Effector memory CD4-positive, alpha-beta T cell (primary cell): ENCODE measurements at places on chromosomes 12 and 14.

DNA sequence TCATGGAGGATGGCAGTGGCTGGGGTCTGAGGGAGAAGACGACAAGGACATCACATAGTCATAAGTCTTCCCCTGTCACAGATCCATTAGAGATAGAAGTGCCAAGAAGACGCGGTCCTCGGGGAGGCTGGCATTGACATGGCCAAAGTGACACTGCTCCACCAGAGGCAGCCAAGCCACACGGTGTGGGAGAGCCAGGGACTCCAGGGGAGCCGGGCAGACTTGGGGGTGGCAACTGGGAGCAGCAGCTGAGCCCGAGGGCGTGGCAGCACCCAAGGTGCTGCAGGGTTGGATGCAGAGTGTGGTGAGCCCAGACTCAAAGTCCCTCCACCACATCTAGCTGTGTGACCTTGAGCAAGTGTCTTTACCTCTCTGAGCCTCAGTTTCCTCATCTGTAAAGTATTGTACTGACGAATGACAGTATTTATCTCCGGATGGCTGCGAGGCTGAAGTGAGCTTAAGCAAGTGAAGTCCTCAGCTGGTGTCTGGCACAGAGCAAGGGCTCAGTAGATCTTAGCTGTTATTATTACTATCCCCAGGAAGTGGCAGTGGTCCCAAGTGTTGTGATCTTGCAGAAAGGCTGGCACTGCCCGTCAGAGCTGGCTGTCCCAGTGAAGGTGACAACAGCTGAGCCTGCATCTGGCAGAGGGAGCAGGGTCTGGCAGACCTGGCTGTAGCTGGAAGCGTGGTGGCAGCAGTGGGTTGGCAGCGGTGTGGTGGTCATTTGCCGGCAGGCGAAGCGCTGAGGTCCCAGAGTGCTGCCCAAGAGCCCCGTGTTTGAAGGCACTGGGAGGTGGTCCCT is 54.9 kb downstream of the ZNF664 start:
- no peak for DNase-seq

DNA sequence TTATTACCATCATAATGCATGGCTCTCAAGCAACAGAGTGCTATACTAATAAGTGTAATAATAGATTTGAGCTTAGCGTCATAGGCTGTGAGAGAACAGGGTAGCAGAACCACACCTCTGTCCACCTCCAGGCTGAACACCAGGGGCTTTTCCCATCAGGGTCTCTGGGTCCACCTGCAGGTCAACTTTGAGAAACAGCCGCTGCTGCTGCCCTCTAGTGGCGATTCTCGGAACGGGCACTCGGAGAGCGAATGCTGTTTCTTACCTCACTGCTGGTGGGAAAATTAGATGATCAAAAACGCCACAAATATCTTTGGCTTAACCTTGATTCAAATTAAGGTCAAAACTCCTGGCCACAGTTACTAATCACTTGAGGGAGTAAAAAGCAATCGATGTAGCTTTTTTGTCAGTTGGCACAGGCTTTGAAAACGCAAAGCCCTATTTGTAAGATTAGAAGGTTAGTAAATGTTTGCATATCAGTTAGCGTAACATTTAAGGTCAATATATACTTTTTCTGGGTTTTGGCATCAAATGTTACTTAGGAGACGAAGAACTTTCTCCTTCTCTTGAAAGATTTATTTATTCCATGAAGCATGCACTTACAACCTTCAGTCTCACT is 127.9 kb upstream of the TMEM132D start:
- no peak for DNase-seq

DNA sequence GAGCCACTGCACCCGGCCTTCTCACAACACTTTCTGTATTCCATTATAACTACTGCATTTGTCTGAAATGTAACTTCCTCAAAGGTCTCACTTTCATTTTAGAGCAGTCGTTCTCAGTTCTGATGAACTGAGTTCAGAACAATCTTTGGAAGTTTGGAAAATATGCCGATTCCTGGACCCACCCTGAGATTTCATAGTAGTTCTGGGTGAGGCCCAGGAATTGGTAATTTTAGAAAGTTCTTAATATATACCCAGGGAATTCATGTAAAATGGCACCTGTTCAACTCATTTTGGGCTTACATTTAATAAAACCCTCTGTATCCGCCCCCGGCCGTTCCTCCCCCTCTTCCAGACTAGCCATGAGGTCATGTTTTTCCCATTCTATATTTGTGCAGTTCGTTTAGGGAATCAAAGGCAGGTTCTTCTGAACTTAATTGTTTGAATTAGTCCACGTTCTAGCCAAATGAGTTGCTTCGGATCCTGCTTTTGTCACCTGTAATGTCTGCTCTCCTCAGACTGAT is 5.9 kb downstream of the GSG1 start:
- no peak for DNase-seq

DNA sequence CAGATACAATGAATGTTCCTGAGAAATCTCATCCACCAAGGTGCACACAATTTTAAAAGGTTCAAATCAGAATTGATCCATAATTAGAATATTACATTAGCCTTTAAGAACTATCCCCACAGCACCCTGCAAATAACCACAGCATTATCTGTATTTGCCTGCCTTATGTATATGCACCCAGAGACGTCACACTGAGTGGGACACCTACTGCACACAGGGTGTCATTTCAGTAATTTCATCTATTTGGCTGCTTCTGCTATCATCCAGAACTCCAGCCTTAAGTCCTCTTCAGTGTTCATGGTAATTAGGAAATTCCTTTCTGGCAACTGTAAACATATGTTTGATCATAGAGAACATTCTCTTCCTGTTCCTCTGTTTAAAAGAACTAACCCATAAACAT is 298.4 kb downstream of the SYT1 start:
- DNase-seq, result no peak

DNA sequence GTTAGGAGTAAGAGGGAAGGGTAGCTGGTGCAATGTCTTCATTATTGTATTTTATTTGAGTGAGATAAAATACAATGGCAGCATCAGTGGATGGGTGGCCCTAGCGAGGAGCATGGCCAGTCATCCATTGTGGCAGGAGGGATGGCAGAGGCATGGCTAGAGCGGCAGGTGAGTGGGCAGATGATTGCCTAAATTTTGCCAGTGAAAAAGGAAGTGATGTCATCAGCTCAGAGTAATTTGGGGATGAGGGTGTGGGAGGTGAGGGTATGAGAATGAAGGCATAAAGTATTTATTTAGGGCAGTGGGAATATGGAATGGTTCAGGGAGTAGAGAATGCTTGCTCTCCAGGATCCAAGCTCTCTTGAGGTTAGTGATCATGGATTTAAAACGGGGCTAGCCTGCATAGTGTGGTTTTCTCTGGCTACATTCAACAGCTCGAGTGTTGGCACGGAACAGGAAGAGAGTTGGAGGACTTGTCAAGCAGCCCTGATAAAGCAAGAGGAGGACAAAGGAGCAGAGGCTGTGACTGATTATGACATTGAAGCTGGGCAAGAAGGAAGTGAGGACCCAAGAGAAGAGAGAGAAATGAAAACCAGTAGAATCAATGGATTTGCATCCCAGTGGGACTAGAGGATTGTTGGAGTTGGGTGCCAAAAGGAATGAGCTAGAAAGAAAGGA is 18.7 kb upstream of the SERPINA6 start:
- no peak for DNase-seq

GRCh38 chr12:128594521-128594920 is 229.2 kb downstream of the SLC15A4 start:
- no peak for DNase-seq

DNA sequence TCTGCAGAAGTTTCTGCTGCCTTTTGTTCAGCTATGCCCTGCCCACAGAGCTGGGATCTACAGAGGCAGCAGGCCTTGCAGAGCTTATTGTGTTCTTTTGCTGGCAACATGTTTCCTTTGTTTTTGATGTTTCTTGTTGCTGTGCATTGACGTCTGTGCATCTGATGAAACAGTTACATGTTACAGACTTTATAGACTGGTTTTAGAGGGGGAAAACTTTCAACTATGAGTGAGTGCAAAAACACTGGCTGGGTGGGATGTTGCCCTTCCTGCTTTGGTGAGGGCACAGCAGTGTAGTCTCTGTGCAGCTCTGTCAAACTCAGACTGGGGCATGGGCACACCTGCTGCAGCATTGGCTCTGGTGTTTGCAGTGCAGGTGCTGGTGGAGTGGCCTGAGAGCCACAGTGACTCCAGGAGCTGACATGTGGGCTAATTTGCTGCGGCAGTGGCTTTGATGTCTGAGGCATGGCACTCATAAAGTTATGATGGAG is 26.9 kb downstream of the CLEC6A start:
- no peak for DNase-seq

GRCh38 chr14:103151270-103151945 is 28.1 kb downstream of the TNFAIP2 start:
- DNase-seq, result no peak
